ENCODE measurements at places on chromosomes 5 and 9.

GRCh38 chr5:178817506-178817905 lies 42.2 kb upstream of the ZNF354B start:
- no peak for DNase-seq

DNA sequence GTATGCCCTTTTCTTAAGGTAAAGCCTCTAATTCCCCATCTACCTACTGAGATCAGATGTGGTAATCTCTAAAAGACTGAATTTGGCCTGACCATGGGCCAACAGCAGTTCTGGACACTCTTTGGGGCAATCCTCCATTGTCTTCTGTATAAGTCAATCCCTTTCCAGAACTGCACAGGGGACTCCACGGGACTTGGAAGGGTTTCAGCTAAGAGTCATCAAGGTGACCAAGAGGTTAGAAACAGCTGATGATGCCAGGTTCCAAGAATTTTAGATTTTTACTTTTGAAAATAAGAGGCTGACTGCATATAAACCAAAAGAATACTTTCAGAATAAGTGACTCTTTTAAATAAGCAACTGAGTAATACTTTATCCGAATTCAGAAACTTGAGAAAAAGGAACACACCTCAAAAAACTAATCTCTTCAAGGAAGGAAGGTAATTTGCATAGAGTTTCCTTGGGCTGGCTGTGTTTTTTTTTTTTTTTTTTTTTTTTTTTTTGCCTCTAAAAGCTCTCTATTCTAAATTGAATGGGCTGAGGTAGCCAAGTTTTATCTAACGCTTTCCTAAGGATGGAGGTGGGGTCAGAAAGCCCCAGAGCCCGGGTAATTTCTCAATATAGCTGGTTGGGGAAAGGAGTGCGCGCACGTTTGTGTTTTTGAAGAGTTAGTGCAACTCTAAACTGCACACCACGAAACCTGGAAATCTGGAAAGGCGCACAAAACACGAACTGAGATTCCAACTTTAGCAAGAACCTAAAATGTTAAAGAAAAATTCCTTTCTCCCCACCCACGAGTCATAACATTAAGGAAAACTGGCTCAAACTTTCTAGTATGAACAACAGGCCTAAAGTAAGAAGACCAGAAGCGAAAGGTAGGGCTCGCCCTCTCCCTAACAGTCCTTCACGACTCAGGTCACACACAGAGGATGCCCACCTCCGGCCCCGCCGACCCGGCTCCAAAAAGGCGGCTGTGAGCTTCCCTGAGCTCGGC lies 1.3 kb downstream of the VCP start:
- DNase-seq, result no peak

DNA sequence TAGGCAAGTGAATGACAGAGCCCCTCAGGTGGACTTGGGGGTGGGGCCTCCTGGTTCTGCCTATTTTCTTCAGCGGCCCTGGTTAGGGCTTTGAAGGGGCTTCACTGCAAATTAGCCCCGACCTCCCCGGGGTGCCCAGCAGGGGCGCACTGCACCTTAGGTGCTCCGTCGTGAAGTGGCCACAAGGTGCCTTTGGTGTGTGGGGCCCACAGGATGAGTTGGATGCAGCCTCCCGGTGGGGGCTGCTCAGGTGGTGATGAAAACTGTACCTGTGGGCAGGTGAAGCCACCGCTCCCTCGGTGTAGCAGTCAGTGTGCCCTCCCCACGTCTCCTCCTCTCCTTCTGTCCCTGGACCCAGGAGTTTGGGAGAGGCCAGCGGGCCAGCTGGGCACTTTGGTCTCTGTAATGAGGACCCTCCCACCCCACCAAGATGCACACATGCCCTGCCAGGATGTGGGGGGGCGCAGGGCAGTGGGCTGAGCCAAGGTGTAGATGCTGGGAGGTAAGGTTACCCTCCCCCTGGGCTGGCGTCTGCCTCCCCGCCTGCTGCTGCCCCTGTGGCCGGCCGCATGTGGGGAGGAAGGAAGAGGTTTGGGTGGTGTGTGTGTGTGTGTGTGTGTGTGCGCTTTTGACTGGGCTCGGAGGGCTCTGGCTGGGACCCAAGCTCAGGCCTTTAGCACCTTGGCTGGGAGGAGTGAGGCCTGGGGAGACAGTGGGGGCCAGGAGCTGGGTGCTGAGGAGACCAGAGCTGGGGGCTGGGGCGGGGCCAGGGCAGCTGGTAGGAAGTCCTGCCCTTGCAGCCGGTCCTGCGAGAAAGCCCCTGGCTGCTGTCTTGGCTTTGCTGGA lies 55.6 kb downstream of the RXRA start:
- DNase-seq, result peak; percentile 78

DNA sequence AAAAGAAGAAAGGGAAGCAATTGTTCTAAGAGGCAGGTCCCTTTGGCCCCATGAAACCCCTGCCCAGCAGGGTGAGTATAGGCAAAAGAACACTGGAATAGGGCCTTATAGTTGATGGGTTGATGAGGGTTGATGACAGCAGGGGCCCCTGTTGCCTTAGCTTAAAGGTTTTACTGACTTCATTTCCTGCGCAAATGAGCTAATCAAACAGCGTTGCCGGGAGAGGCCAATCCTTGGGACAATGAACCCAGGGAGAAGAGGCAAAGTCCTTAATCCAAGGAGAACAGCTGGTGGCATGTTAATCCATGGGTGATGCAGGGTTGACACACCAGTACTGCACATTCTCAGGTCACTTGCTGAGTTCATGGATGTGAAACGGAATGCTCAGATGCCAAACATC lies 22.0 kb upstream of the EPB41L4B start:
- DNase-seq, result no peak

- no peak for DNase-seq
These were observed 156.7 kb upstream of the TLX3 start for GRCh38 chr5:171152382-171152781.

DNA sequence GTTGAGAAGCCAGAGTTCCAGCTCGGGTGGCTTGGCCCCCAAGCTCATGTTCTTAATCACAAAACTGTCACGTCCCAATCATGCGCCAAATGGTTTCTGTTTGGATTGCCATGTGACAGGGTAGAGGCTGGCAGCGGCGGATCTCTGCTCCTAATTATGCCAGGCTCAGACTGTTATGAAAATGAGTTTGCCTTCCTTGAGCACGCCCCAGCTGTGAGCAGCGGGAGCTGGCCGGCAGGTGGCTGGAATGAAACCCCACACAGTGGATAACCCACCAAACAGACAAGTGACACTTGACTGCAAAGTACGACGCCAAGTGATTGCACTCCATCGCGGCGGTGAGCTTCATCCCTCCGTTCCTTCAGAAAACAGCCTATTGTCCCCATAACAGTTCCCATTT lies 75.4 kb downstream of the CFAP77 start:
- DNase-seq, result no peak

GRCh38 chr9:105447386-105447813 lies 434 bp upstream of the FSD1L start:
- DNase-seq, result no peak

DNA sequence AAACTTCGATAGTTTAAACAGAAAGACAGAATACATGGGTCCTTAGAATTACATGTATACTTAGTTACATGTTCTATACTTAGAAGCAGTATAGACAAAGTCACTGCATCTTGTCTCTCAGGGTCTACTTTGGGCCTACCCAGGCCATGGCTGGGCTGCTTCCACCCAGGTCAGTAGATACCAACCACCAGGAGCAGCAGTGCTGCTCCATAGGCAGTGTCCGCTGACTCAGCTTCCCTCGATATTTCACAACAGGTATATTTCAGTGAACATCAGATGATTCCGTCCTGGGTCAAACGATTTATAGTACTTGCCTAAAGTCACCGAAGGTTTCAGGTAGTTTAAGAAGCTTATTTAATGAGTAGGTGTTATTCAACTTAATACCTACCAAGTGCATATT lies 18.0 kb downstream of the IARS1 start:
- no peak for DNase-seq

DNA sequence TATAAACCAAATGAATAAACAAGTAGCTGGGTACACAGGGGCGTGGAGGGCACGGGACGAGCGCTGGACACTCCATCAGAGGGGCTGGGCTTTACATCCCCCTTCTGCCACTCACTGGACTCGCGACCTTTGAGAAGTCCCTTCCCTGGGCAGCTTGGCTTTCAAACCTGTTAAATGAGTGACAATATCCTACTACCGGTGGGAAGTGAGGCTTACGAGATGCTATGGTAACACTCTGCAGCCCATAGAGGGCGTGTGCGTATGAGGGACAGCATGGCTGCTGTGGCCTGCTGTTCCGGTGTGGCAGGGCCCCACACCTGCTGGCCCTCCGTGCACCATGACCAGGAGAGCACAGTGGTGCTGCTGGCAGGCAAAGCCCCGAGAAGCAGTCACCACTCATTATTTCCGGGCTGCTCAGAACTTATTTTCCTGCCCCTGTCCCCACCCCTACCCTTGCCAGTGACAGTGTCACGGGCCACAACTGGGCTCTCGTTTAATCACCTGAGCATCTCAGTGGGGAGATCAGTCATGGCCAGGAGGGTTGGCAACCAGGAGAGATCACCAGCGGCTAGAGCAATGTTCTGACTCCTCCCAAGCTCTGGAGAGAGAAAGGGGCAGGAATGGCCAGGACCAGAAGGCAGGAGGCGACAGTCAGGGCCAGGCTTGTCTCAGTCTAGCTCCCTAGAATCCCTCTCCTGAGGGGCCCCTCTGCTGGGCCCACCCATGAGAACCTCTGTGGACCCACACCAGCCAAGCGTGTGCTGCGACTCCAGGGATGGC lies 10.5 kb downstream of the CLTB start:
- DNase-seq, result no peak

GRCh38 chr9:130867556-130867955 lies 29.1 kb downstream of the QRFP start:
- no peak for DNase-seq

DNA sequence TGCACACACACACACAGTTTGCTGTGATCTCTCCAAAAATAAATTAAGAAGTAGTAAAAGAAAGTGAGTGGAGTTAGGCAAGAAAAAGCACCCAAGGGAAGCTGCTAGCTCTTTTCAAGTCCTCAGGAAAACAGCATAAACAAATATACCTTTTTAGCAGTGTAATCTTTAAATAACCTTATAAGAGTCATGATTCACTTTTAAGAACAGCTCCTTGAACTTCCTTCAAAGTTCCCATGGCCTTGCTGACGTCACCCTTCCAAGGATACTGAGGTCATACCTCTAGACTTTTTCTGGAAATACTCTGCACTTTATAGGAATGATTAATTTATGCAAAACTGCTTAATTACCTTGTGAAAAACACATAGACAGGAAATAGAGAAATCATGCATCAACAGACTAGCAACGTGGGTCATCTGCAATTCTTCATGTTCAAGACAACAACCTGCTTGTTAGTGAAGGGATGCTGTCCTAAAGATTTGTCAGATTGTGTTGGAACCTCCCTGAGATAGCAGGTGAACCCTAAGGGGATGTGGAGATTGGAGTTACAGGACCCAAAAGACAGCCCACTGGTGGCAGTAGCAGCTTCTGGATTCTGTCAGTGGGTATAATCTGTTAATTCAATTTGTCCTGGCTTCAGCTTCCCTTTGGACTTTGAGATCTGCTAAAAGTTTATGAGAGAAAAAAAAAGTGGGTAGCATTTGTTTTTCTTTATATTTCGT lies 229.0 kb downstream of the ELAVL2 start:
- DNase-seq, result no peak

- DNase-seq, result no peak
These were observed 10.0 kb downstream of the SEC16A start for GRCh38 chr9:136472640-136473353.

- no peak for DNase-seq
These were observed 19.6 kb upstream of the TOMM5 start for GRCh38 chr9:37611961-37612360.

- DNase-seq, result no peak
These were observed 15.1 kb downstream of the IRF1 start for GRCh38 chr5:132475497-132475882.

- no peak for DNase-seq
These were observed 13.4 kb downstream of the SLIT3 start for GRCh38 chr5:169287529-169287928.

DNA sequence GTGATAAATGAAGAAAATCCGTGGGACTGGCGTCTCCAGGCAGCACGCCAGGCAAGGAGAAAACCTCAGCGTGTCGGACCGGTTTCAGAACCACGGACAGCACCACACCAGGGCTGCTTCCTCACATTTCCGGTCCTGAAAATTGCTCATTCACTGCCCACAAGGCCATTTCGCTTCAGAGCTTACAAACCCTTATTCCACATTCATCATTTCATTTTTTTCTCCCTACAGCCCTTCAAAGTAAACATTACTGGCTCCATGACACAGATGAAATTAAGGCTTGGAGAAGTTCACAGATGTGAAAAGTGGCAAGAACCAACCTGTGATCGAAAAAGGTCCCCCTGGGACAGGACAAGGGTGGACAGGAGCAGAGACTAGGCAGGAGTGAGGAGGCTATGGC lies 1.5 kb upstream of the GPRIN1 start:
- peak; percentile 33 for DNase-seq

DNA sequence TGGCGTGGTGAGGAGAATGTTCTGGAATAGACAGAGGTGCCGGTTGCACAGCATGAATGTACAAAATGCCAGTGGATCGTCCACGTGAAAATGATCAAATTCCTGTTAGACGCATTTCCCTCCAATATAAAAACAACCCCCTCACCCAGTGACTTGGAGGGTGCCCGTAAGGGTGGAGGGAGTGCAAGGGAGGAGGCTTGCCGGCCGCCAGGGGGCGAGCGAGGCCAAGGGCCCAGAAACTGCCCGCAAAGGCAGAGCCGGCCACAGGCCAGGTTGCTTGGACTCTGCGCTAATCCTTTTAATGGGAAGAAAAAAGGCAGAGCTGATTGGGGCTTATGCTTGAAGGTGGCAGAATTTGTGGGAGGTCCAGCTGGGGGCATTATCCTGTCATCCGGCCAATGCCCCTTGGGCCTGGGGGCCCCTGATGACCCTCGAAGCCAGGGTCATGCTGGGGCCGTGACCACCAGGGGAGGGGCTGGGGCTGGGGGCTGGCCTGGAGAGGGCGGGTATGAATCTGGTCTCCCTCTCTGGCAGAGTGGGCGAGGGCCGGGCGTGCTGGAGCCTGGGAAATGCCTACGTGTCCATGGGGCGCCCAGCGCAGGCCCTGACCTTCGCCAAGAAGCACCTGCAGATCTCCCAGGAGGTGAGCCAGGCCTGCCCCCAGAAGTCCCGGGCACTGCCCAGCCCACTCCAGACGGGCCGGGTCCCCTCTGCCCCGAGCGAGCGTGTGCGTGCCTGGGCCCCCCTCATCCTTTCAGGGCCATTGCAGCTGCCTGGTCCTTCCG lies 12.0 kb downstream of the GPSM1 start:
- no peak for DNase-seq

DNA sequence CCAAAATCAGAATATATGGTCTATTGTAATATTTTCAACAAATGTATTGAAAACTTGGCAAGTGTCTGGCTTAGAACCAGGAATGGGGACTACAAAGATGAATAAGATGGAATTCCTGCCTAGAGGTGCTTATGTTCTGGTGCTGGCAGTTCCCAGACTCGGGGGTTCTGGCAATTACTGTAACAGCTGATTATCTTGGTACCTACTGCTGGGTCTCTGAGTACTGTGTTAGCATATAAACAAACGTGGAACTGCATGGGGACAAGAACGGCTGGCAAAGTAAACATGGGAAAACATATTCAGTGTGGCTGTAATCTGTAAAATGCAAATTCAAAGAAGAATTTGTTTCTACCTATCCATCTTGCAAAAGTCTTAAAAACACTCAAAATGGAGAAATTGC lies 89.9 kb downstream of the SLC24A2 start:
- DNase-seq, result no peak

GRCh38 chr5:26791021-26791420 lies 247.4 kb downstream of the CDH9 start:
- DNase-seq, result no peak

- DNase-seq, result no peak
These were observed 765.3 kb upstream of the ADAMTS16 start for GRCh38 chr5:4374866-4375265.

Data from CD4-positive, alpha-beta T cell (primary cell).